ACHN (cell line): ENCODE measurements at places on chromosomes 5 and 9.
A peak's percentile ranks its signal among the peaks of the same experiment; 100 is the strongest.

DNA sequence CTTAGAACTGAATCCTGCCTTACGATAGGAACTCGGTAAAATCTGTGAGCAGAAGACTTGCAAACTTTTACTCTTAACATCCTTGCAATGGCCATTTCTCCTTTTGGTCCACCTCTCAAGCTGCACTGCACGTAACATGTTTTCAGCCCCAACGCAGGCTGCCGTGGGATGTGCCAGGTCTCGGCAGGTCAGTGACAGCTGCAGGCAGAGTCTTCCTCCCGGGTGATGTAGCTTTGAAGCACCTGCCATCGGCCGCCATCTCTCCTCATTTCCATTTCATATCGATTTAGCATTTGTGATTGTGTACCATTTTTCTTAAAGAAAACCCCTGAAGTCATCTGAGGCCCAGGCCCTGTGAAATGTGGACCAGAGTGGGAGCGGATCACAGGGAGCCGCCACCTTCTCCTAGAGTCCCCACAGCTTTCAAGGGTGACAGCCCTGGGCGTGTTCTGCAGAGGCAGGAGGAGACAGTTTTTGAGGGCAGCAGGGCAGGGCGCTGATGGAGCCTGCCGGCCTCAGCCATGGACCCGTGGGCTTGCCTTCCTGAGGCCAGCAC lies 25.8 kb upstream of the LPCAT1 start:
- no peak for DNase-seq

- no peak for DNase-seq
Observed at GRCh38 chr9:107624234-107624948, 134.8 kb upstream of the KLF4 start.

GRCh38 chr9:104027295-104027694 lies 66.8 kb upstream of the SMC2 start:
- no peak for DNase-seq

GRCh38 chr9:71687676-71688075 lies 80.6 kb downstream of the CEMIP2 start:
- no peak for DNase-seq

- DNase-seq = no peak
Observed at GRCh38 chr5:1162276-1162675, 39.1 kb upstream of the SLC6A19 start.

DNA sequence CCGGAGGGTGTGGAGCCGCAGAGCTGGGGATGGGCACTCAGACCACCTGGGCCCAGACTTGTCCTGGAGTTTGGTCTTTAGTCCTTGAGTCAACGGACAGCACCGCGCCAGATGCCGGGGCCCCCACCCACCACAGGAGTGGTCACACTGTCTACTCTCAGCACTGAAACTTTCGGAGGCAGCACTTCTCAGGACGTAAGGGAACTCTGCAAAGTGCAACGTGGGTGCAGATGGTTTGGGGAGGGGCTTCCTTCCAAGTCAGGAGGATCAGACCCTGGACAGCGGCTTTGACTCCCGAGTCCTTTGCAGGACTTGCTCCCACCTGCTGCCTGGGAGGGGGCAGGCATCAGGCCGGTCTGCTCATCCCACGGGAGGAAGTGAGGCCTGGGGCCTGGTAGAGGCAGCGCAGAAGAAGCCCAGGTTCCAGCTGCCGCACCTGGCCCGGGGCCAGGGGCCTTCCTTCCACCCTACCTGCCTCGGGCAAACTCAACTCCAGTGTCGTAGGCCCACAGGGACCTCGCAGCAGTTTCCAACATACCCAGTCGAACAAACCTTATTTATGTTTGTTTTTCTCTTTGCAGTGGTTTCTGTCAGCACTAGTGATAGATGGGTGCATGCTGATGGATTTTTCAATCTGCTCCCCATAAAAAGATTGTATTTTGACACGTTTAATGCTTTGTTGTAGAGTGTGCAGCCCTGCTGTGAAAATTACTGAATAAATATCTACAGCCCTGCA lies 149.8 kb upstream of the PPP1R26 start:
- no peak for DNase-seq

DNA sequence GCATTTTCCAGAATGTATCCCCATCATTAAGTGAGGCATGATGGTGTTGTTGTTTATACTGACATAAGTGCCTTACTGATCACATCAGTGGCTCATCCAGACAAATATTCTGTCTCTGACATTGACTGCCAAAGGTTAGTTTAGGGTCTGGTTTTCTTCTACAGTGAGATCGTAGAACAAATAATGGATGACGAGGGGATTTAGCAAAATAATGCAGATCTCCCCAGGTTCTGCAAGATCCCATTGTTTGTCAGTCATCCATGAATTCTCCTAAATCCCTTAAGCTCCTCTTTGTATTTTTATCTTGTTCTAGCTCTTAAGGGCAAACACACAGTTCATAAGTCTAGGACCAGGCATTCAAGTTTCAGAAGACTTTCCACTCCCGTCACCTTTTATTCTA lies 93.1 kb upstream of the DHFR start:
- no peak for DNase-seq

- no peak for DNase-seq
Observed at GRCh38 chr5:132776938-132777208, 166 bp downstream of the SEPTIN8 start.

- peak; percentile 49 for DNase-seq
Observed at GRCh38 chr9:99299211-99300102, 77.4 kb downstream of the SEC61B start.

- no peak for DNase-seq
Observed at GRCh38 chr9:129776566-129776937, 23.7 kb upstream of the PTGES start.

- no peak for DNase-seq
Observed at GRCh38 chr9:69078581-69078980, 43.0 kb downstream of the FXN start.

DNA sequence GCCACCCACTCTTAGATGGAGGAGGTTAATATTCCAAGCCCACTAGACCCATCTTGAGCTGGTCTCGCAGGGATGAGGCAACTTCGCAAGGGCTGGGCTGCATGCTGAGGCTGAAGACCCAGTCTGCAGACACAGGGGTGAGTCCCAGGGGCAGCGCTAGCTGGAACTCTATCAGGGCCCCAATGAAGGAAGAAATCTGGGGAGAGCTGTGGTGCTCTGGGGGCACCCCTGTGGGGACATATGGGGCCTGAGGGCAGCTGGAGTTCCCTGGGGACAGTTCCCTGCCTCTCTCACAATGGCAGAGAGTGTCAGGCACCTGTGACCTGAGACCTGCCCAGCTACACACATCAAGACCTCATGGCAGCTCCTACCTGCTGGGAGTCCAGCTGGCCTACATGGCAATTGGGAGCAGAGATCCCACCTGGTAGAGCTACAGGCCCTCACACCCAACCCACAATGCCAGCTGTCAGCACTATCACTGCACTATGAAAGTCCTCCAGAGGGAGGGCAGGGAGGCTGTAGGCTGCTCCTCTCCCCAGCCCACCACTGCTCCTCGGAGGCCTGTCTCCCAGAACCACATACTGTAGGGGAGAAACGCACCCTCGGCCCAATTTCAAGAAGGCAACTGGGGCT lies 202.2 kb downstream of the GABBR2 start:
- no peak for DNase-seq

DNA sequence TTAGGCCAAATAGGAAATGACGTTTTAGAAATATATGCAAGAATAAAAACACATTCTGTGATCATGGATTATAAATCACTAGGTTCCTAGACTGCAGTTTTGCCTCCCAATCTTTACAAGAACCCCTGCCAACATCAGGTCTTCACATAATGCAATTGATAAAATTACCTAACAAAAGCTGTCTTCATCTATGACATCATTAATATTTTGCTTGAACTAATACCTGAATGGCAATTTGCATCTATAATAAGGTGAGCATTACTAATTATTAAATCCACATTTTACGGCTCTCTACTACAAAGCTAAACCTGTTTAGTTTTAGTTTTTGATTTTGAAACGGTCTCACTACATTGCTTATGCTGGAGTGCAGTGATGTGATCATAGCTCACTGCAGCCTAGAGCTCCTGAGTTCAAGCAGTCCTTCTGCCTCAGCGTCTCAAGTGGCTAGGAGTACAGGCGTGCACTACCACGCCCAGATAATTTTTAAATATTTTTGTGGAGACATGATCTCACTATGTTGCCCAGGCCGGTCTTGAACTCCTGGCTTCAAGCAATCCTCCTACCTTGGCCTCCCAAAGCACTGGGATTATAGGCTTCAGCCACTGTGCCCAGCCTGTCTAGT lies 218.0 kb downstream of the MLLT3 start:
- no peak for DNase-seq

GRCh38 chr9:112322701-112323377 lies 10.6 kb downstream of the PTBP3 start:
- no peak for DNase-seq

GRCh38 chr9:74498621-74499095 lies 1.5 kb downstream of the RORB start:
- no peak for DNase-seq

- peak; percentile 80 for DNase-seq
Observed at GRCh38 chr9:99184475-99185347, 37.0 kb downstream of the ALG2 start.

DNA sequence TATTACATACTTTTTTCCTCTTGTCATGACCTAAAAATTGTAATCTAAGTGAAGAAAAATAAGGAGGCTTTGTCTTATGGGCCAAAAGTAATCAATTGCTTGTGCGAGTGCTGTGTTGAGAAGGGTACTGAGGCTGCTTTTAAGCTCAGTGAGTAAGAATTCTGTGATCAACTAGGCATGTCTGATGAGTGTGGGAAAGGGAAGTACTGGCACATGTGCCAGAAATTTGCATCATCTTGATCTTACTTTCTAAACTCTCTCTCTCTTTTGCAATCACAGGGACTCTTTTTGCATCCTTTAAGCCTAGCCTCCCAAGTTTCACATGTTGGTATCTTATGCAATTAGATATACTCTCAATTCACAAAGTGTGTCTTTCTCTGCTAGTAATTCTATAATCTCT lies 329.9 kb downstream of the KIF4B start:
- no peak for DNase-seq

GRCh38 chr9:19230355-19231125 lies at the start of gene DENND4C:
TSS of gene DENND4C (plus strand) at chr9:19230693. CDS start at chr9:19276175, 45,482 bp downstream.
- DNase-seq = peak; percentile 82

GRCh38 chr9:107935931-107936330 lies 446.4 kb upstream of the KLF4 start:
- DNase-seq = no peak

DNA sequence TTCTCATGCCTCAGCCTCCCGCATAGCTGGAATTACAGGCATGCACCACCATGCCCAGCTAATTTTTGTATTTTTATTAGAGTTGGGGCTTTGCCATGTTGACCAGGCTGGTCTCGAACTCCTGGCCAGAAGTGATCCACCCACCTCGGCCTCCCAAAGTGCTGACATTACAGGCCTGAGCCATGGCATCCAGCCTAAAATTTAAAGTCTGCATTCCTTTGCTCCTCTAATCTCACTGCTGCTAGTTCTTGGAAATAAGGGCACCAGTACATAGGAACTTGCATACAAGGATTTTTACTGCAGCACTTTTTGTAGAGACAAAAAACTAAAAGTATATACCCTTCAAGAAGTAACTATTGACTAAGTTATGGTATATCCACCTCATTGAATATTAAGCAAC lies 20.0 kb upstream of the DCP2 start:
- DNase-seq = no peak

DNA sequence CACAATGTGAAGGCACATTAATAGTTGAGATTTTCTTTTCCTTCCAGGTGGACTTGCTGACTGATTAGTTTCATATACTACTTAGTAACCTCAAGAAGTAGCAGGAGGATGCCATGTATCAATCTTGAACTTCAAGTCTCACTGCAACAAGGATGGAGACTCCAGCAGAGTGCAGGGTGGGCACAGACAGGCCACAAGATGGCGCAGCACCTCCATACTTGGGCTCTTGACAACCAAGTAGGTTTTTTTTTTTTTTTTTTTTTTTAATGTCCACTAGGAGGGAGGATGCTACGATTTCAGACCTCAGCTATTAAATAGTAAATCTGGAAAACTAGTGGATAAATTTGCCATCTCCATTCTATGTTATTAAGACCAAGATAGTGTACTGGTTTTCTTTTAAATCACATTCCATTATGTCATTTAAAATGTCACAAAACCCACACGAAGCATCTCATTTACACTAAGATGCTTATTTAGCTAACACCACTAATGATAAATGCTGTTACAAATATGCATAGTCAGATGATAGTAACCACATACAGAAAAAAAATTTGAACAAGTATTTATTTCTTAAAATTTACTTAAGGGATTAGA lies 58.6 kb downstream of the IL6ST start:
- peak; percentile 78 for DNase-seq

GRCh38 chr9:86098824-86099700 lies at the start of gene GOLM1:
TSS of gene GOLM1 (minus strand) at chr9:86099558. CDS start at chr9:86079320, 20,238 bp downstream.
- DNase-seq = peak; percentile 63

- DNase-seq = no peak
Observed at GRCh38 chr9:70462300-70462699, 47.8 kb upstream of the KLF9 start.

DNA sequence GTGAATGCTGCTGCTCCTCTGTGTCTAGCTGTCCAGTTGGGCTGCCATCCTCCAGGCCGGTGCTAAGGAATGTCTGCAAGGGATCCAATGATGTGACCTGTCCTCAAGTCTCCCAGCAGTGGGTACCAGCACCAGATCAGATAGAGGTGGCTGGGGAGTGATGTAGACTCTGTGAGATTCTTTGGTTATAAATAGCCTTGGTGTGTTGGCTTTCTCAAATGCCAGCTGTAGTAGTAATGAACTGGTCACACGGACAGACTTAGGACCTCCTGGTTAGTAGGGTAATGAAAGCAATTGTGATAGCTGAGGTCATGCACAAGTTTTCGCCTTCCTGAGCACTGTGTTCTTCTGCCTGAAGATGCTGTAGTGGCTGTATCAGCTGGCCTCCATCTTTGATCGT lies 29.9 kb upstream of the RANBP6 start:
- no peak for DNase-seq
